Caudate nucleus (tissue), 63 donors: ENCODE measurements at places on chromosomes 2 and 18.

DNA sequence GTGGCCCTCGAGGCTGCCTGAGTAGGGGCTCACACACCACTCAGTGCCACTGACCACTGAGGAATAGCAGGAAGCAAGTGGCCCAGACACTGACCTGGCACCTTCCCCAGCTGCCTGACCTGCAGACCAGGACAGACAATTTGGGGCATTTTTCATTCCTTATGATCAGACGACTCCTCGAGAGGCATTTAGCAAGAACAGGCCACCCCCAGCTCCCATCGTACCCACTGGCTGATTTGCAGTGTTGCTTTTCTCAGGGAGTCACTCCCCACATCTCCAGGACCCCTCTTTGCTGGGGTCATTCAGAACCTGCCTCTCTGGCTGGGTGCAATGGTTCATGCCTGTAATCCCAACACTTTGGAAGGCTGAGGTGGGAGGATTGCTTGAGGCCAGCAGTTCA, 185.7 kb downstream of the HAUS1 start:
- DNase-seq: no peak

GRCh38 chr18:37476182-37476581, 89.4 kb downstream of the CELF4 start:
- no peak for DNase-seq

DNA sequence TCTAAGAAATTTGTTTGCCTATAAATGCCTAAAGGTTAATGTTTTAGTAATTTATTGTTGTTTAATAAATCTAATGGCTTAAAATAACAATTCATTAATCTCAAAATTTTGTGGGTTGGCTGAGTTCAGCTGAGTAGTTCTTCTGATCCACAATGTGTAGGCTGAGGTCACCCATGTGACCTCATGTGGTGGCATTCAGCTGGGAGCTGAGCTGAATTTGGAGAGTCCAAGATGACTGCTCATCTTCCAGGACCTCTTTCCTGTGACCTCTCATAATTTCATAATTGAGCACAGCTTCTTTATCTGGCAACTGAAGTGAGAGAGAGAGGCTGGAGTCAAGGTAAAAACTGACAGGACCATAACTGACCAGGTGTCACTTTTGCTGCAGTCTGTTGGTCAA, 132.4 kb downstream of the TXNL1 start:
- DNase-seq: no peak

- DNase-seq: no peak
Measured at GRCh38 chr18:10074110-10074509, 160.3 kb downstream of the VAPA start.

- peak; percentile 13 for DNase-seq
Measured at GRCh38 chr2:102618452-102619413, 620 bp upstream of the SLC9A2 start.

DNA sequence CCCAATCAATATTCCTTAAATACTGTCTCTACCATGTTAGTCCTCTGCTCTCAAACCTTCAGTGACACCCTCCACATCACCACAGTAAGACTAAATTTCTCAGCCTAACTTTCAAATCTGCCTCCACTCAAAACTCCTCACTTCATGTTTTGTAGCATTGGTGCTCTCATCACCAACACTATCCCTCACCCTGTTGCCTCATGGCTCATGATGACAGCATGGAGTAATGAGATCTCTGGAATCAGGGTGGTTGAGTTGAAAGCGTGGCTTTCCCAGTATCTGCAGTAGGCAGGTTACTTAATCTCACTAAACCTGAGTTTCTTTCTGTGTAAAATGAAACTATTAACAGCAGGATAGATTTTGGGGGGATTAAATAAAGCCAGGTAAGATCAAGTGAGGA, 621.4 kb downstream of the NYAP2 start:
- DNase-seq: no peak
